ENCODE measurements at places on chromosomes 13 and 19. TPM values are rescaled to one million over a fixed set of nuclear protein-coding genes. Genes with fewer than 3 reads are reported as not detected.
A peak's percentile ranks its signal among the peaks of the same experiment; 100 is the strongest.

The TTC9B gene
- polyA plus RNA-seq: 139 TPM

The PRR19 gene
- 6.4 TPM for polyA plus RNA-seq

DNA sequence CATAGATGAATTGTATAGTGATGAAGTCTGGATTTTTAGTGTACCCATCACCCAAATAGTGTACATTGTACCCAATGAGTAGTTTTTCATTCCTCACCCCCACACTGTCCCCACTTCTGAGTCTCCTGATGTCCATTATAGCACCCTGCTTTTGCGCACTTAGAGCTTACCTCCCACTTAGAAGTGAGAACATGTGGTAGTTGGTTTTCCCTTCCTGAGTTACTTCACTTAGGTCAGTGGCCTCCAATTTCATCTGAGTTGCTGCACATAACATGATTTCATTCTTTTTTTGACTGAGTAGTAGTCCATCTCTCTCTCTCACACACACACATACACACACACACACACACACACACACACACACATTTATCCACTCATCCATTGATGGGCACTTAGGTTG, 43.2 kb upstream of the ALOX5AP start:
- no peak overlapping the region for H3K27ac ChIP-seq
- H3K4me1 ChIP-seq: peaks cover 7% of the 10 kb centered on the region
- no peak for DNase-seq
- no peak overlapping the region for H3K4me3 ChIP-seq

GRCh38 chr19:19597809-19598306, 20.6 kb downstream of the PBX4 start:
- H3K27ac ChIP-seq: no peak overlapping the region
- peaks cover 34% of the 10 kb centered on the region for H3K36me3 ChIP-seq
- H3K4me1 ChIP-seq: peaks cover 4% of the 10 kb centered on the region
- no peak for DNase-seq

DNA sequence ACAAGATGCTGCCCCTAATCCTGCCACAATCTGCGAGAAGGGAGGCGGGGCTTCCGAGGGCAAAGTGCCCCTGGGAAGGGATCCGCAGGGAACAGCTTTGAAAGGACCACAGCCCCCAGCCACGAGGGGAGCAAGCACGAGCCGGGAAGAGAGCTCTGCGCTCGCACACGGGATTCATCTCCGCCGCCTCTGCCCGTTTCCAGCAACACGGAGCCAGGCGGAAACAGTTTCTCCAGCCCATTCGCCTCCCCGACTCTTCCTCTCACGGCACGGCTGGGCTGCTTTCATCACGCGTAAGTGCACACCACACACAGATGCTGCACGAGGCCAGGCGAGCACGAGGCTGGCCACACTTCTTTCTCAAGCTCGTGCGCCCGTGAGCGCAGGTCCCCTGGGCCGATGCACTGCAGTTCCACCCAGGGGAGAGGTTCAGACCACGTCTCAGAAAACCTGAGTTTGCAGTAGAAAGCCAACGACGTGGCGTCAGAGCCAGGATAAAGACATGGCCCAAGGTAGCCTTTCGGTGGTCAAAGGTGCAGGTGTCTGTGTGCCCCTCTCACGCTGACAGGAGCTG, 33.6 kb downstream of the NAXD start:
- H3K27ac ChIP-seq: no peak overlapping the region
- no peaks in the 10 kb centered on the region for H3K27me3 ChIP-seq
- H3K36me3 ChIP-seq: peaks cover 74% of the 10 kb centered on the region
- H3K4me1 ChIP-seq: peaks cover 17% of the 10 kb centered on the region

- H3K27me3 ChIP-seq: peaks cover 3% of the 10 kb centered on the region
- no peaks in the 10 kb centered on the region for H3K36me3 ChIP-seq
- no peak for DNase-seq
- no peak overlapping the region for H3K4me3 ChIP-seq
Observed at GRCh38 chr19:2464389-2464788, 7.6 kb upstream of the LMNB2 start.

DNA sequence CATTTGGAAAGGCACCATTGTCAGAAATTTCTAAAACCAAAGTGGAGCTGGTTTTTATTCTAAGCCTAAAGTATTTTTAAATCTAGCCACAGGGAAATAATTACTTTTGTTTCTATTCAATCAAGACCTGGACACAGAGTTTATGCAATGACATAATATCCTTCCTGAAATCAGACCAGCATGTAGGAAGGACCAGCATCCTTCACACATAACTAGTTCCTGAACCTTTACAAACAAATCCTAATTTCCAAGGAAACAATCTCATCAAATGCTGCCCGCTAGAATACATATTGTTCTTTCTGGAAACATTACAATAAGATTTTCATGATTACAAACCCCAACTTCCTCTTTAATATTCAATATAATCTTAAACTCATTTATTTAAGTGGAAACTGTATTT, 1.5 kb downstream of the STARD13 start:
- H3K27ac ChIP-seq: peak overlapping the region; percentile 98
- H3K27me3 ChIP-seq: no peaks in the 10 kb centered on the region
- DNase-seq: no peak
- peak overlapping the region; percentile 94 for H3K4me3 ChIP-seq
- H3K36me3 ChIP-seq: no peaks in the 10 kb centered on the region

Data from spinal cord (tissue), 10 donors.